ENCODE measurements at places on chromosomes 12 and 14.

DNA sequence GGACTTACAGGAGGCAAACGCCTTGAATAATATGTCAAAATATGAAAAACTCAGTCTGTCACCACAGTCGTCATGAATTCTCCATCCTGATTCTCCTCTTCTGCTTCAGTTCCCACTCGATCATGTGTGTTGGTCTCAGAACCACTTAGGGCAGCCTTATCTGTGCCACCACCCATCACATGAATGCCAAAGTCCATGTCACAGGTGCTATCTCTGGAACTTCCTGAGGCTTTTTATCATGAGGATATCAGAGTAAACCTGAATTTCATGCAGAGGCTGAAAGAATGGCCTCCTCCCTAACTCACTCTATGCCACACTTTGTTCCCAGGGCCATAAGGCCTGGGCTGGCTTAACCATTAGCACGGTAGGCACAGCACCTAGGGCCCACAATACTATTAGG is 28.8 kb upstream of the MAP3K9 start:
- no peak for DNase-seq

DNA sequence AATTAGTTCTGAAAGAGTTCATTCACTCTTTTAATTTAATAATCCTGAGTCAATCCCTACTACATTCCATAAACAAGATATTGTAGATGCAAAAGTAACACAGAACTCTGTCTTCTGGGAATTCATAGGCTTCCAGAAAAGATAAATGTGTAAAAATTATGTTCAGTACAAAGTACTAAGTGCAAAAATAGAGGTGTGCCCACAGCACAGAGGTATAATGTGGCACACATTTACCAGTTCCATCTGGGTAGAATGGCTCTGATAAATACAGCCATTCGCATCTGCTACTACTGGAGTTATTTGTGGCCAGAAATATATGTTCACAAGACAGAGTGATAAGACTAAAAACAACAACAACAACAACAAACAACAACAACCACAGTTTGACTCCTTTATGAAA is 111.6 kb upstream of the PTPRB start:
- DNase-seq, result no peak

- peak; percentile 50 for DNase-seq
Observed at GRCh38 chr14:101961011-101961721, 3.2 kb upstream of the DYNC1H1 start.

- DNase-seq, result no peak
Observed at GRCh38 chr12:57607958-57608663, 3.1 kb upstream of the ARHGEF25 start.

DNA sequence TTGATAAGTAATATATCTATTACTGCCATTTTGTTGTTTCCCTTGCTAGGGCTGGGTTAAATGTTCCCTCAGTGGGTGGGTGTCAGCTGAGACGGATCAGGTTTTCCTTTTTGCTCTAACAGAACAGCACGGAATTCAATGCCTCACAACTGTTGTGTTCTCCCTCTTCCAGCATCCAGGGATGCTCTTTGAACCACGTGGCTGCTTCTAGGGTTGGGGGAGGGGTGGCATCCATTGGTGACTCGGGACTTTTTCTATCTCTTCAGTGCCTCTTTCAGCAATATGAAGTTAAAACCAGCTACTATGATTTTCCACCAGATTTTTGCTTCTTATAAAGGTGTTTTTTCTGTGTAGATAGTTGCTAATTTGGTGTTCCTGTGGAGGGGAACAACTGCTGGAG is 884.9 kb upstream of the FOXG1 start:
- DNase-seq, result no peak

DNA sequence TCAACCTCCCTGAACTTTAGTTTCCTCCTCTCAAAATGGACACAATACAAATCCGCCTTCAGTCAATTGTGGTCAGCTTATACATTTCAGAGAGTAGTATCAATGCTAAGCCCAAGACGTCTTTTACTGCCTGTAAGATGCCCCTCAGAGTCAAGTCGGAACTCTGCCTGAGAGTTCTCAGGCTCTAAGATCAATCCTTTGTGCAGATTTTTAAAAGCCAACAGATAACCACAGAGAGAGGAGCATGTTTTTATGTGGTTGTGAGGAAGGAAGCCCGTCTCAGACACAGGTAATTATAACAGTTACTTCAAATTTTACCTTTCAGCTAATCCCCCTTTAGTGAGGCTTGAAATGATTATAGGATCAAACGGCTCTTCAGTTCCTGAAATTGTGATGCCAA is 91.6 kb downstream of the HELB start:
- no peak for DNase-seq

DNA sequence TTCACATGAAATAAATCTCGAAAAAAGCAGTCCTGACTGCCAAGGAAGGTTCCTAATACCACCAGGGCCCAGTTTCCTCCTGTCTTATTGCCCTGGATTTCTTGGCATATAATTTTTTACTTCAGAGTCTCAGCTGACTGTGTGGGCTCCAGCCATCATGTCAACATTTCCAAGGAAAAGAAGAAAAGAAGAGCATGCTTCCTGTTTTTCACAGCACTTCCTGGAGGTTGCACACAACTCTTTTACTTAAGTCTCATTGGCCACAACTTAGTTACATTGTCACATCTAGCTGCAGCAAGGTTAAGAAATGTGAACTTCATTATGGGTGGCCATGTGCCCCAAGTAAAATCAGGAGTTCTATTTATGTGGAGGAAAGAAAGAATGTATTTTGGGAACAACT is 24.3 kb downstream of the DACT1 start:
- no peak for DNase-seq

- no peak for DNase-seq
Observed at GRCh38 chr14:50039734-50040400, 76.5 kb downstream of the VCPKMT start.

- no peak for DNase-seq
Observed at GRCh38 chr14:45270031-45270430, 17.0 kb upstream of the MIS18BP1 start.

GRCh38 chr12:63508543-63508942 is 159.8 kb downstream of the DPY19L2 start:
- no peak for DNase-seq

DNA sequence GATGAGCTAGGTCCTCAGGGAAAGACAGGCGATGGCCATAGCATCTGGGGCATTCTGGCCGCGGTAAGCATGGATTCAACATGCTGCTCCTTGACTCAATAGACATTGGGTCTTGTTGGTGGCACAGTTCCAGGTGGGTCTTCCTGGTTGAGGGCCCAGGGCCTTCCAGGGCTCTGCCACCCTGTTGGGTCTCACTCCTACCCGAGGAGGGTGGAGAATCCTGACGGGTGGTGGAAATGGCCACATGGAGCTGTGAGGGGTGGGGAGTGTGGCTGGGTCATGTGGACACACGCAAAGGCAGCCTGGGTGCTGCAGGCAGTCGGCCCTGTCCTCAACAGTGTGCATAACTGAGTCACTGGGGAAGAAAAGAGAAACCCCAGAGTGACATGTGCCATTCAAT is 148.1 kb downstream of the KIF26A start:
- no peak for DNase-seq

DNA sequence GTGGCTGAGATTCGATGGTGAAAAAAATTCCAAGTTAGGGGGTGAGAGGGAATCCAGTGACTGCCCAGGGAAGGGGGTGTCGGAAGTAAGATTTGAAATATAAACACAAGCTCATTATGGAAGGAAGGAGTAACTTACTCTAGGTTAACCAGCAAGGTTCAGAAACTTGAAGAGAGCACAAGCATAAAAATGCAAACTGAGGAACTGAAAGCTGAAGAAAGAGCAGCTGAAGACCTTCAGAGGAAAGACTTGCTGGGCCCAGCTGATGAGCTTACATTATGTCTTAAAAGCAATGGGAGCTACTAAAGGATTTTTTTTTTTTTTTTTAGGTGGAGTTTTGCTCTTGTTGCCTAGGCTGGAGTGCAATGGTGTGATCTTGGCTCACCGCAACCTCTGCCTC is 189.7 kb upstream of the GRIN2B start:
- DNase-seq, result no peak

DNA sequence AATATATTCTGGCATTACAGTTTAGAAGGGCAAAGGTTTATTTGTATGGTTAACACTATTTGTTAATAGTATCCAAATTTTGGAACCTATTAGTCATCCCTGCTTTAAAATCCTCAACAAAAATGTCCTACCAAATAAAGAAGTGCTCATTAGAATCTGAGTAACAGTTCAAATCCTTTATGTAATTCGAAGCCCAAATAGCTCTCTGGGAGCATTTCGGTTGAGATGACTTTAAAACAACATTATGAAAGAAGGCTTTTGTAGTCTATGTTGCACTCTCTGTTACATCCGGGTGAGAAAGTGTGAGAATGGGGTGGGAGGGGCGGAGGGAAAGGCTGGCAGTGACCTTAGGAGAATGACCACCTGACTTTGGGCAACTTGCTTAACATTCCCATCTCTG is 59.7 kb downstream of the SLC38A1 start:
- DNase-seq, result no peak

All from stimulated activated CD8-positive, alpha-beta memory T cell treated with anti-CD3 and anti-CD28 coated beads, Interleukin-15, amount 100 ng/mL, for 24 hours (primary cell).